Cardiac muscle cell (in vitro differentiated cells and primary cell): ENCODE measurements at places on chromosomes 12 and 14. TPM values are rescaled to one million over a fixed set of nuclear protein-coding genes. Genes with fewer than 3 reads are reported as not detected.

GRCh38 chr12:46900734-46901463 is 75.1 kb upstream of the SLC38A4 start:
- DNase-seq = no peak

- DNase-seq = no peak
Measured at GRCh38 chr14:106846218-106846617, 1319.8 kb downstream of the TMEM121 start.

DNA sequence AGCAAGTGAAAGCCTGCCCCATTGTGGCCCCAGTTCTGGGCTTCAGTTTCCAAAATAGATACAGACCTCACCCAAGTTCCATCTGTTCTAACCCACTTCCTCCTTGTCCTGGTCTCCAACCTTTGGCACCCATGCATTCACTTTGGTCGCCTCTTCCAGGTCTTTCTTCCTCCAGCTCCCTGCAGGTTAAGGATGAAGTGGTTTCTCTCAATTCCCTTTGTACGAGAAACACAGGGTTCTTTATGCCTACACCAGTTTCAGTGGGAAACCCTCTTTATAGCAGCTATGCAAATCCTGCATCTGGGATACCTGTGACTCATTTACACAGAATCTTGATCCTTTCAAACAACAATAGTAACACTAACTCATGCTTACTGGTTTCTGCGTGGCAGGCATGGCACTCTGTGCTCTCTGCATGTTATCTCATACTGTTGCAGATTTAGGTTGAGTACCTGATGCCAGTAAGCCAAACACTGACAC is 110.6 kb upstream of the AMIGO2 start:
- peak; percentile 30 for DNase-seq

DNA sequence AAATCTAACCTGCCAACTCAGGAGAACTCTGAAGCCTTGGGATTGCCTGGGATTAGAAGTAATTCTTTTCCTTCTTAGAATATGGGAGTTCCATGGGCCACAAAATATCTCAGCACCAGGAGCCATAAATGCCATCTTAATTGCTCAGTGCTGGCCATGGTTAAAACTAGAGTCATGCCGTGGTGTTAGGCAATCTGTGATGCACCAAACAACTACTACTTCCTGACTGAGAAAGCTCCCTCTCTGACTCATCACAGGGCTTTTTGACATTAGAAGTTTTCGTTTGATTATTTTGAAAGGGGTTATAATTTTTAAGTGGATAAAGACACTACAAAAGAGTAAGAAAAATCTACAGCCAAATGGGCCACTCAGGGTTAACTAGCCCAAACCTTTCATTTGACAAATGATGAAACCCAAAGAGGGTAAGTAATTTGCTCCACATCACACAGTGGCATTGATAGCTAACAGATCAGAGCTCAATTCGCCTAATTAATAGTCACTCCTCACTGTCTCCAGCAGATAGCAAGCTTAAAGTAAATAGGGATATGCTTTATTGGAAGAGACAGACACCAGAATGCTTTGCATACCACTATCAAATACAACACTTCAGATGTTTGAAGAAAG is 377.3 kb downstream of the EMP1 start:
- peak; percentile 71 for DNase-seq

DNA sequence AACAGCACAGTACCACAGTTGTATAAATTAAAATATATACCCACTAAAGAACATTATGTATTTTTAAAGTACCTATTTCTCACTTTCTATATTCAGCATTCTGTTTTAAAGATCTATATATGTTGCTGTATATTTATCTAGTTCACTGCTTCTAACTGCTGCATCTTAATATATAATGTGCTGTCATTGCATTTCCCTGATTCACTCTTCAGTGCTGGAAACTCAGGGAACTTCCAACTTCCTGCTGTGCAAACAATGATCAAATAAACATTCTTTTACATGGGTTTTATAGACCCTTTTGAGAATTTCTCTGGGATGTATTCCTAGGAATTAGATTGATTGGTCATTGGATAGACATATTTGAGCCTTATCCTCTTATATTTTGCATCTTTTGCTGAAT is 379.1 kb downstream of the APAF1 start:
- no peak for DNase-seq

DNA sequence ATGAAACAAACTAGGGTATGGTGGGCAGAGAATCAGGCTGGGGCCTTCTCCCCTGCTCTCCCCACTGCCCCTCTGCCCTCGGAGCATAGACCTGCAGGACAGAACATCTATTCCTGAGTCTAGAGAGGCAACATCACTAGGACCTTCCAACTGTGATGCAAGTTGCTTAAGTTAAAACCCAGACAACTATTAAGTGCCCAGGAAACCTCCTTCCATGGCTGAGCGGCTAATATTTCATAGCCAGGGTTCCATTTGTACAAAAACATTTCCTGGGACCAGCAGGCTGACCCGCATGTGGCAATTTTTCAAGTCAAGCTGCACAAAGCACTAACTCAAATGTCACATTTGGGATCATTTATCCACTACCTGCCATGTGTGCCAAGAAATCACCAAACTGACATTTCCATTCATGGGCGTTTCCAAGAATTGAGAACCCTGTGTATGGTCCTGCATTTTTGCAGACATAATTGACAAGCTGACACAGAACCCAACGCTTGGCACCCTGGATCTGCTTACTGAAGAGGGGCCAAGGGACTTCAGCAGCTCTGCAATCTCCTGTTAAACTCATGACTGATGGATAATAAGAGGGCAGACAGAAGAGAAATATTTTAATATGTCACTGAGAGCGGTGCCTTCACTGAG is 32.7 kb downstream of the NT5DC3 start:
- no peak for DNase-seq

- DNase-seq = peak; percentile 52
Measured at GRCh38 chr12:52380271-52380694, 5.2 kb downstream of the KRT84 start.

- DNase-seq = no peak
Measured at GRCh38 chr14:98259881-98260280, 1012.1 kb downstream of the BCL11B start.

DNA sequence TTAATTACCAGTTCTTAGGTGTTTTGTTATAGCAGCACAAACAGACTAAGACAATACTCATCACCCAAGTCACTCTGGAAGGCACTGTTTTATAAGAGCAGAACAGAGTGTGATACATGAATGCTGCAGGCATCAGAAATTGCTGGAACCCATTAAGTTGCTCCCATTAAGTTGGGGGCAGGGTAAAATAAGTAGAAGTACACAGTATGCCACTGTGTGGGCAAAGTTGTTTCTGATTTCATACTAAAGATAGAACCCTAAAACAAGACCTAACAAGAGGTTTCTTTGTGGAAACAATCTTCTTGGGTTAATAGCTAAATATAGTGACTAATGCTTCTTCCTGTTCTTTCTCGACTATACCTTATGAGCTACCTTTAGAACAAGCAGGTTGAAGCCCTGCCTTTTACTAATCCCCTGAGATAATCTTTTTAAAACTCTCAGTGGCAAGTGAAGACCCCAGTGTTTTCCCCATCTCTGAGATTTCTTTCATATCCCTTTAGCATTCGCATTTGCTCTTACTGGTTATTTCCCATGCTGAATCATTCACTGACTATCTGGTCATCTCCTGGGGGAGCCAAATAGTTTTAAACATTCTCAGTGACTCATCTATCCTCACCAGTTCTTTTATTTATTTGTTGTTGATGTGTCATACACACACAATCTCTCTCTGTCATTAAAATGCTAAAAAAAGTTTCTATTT is 52.3 kb downstream of the SOCS2 start:
- DNase-seq = peak; percentile 87

PLEK2 gene
- 0.67 and 1.8 TPM in 2 replicates for total RNA-seq

DNA sequence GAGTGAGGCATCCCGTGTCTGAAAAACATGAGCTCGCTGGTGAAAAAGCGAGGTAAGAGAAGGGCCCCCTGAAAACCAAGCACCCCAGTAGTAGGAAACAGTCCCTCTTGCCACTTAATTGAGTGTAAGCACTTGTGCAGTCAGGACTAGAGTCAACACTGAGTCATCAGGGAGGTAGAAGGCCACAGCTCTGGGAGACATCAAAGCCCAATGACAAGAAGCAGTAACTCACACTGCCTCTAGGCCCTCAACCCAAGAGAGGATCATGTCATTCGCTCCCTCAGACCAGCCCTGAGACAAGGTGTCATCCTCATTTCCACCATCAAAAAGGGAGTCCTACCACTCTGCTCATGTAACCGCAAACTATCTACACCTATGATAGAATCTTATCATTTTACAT is 17.8 kb downstream of the POMT2 start:
- no peak for DNase-seq
